Islet precursor cell (in vitro differentiated cells): ENCODE measurements at places on chromosomes 11 and 22.
A peak's percentile ranks its signal among the peaks of the same experiment; 100 is the strongest.

DNA sequence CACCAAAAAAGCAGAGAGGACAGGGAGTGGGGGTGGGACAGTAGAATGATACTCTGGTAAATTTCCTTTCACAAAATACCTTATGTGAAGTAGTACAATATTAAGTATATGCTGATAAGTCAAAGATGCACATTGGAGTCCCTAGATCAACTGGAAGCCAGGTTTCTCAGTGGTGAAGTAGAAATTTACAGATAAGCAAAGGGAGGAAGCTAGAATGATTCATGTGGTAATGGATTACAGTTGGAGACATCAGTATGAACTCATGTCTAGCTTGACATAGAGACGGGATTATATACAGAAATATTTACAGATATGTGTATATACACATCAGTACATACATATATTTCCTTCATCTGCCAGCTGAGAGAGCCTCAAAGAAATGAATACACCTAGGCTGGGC is 21.5 kb downstream of the PLEKHB1 start:
- no peak for DNase-seq

DNA sequence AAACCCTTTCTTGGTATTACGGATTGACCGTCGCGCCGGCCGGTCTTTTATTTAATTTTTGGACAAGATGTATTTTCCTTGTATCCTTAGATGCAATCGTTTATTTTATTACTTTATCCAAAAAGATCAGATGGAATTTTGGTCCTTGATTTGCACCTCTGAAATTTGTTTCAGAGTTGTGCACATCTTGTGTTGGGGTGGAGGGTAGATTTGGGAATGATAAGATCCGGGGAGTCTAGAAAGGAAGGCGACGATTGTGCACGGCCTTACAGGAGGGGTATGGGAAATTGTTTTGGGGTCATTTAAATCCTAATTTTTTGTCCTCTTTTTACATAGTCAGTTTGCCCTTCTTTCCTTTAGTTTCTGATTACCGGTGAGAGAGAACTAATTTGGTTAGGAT is 1.4 kb downstream of the KDM2A start:
- DNase-seq = no peak

- no peak for DNase-seq
Observed at GRCh38 chr22:30847583-30847982, 121.0 kb downstream of the MORC2 start.

- peak; percentile 51 for DNase-seq
Observed at GRCh38 chr11:120674542-120674941, 163.0 kb downstream of the GRIK4 start.

DNA sequence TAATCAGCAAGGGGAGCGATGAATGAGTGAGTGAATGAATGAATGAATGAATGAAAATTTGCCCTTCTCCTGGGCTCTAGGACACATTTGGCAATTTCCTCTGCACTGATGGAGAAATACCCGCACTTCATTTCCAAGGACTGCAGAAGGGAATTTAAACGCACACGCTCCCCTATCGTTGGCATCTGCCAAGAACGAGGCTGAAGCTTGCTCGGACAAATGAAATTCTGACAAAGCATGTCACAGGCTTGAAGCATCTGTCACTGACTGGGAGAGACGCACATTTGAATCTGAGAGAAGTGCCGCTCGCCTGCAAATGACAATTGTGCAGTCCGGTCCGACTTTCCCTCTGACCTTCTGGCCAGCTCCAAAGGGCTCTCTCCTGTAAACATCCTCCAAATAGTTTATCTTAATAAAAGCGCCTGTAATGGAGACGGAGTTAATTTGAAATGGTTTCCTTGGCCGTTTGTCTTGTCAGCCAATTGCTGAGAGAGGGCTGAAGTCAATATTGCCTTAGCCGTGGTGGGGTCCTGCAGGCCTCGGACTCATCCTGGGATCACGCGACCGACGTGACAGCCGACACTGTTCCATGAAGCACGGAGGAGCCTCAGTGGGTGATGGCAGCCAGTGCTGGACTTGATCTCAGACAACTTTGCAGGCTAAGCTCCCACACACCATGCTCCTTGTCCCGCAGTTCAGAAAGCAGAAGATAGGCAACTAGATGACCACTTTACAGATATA is 260.7 kb downstream of the MN1 start:
- no peak for DNase-seq

DNA sequence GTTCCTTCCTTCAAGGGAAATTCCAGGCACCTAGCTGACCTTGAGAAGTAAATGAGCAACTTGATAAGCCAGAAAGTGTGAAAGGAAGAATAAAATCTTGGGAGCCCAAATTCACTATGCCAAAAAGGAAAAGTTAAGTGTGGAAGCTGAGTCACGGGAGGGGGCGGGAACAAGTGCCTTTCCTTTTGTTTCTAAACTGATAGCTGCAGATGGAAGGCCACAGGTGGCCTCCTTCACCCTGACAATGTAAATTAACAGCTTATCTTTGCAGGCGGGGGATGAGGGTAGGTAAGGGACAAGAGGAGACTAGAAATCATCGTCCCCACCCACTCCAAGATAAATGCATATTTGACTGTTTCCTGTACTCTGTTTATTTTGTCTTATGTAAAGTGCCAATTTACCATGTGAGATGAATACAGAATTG is 36.4 kb upstream of the TREH start:
- peak; percentile 65 for DNase-seq

DNA sequence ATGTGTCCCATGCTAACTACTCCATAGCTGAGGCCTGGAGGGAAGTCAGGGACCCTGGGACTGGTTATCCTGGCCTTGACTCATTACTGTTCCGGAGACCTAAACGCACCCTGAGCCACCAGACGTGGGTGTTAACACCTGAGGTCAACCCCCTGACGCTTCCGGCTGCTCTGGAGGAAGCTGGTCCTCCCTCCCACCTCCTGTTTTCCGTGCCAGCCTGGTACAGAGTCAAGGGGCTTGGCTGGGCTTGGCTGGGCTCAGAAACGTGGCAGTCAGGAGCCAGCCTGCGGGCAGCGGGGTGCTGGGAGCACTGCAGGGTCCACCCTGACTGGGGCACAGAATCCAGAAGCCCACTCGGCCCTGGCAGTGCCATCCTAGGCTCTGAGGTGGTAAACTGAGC is 2.6 kb downstream of the TMPRSS4 start:
- DNase-seq = no peak

- peak; percentile 99 for DNase-seq
Observed at GRCh38 chr11:73269459-73270015, 2.6 kb upstream of the P2RY6 start.

GRCh38 chr11:119797736-119798135 is 68.7 kb upstream of the NECTIN1 start:
- DNase-seq = no peak

DNA sequence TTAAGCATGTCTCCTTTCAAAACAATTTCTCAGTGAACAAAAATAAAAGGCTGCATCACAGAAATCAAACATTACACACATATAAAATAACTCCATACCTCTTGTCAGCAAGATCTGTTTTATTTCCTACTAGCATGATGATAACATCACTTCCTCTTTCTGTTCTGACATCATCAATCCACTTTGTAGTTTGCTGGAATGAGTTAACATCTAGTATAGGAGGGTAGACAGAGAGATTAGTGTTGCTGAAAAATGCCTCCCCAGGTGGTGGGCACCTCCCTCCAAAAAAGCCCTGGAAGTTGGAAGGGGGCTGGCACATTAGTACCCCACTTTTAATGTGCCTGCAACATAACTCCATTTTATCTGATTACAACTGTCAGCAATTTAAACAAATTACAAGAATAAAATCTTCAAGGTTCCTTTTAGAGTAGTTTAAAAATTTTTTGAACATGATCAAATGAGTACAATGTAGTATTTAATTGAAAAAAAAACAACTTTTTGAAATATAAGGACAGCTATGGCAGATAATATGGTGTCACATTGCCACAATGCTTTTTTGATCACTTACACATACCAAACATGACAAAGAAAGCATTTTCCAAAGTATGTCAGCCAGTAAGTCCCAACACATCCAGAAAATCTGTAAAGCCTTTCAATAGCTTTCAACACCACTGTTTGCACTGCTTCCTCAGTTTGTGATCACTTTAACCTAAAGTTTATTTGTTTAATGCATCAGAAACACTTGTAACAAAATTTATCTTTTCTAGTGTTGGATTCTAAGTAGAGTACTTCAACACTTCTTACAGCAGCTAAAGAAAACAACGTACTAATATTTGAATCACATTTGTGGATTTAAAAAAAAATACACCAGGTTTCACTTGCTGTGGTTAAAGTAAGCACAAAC is 44.5 kb downstream of the RAB6A start:
- DNase-seq = no peak

- DNase-seq = no peak
Observed at GRCh38 chr11:111012491-111012890, 233.0 kb upstream of the POU2AF2 start.

DNA sequence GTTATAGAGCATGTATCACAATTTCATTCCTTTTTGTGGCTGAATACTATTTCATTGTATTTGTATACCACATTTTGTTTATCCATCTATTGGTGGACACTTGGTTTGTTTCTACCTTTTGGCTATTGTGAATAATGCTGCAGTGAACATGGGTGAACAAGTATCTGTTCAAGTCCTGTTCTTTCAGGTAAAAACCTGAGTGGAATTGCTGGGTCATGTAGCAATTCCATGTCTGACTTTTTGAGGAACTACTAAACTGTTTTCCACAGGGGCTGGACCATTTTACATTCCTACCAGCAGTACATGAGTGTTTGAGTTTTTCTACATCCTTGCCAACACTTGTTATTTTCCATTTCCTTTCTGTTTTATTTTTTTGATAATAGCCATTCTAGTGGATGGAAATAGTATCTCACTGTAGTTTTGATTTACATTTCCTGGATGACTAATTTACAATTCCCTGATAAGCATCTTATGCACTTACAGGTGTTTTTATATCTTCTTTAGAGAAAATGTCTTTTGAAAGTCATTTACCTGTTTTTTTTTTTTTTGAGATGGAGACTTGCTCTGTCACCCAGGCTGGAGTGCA is 12.2 kb downstream of the CABIN1 start:
- DNase-seq = no peak

DNA sequence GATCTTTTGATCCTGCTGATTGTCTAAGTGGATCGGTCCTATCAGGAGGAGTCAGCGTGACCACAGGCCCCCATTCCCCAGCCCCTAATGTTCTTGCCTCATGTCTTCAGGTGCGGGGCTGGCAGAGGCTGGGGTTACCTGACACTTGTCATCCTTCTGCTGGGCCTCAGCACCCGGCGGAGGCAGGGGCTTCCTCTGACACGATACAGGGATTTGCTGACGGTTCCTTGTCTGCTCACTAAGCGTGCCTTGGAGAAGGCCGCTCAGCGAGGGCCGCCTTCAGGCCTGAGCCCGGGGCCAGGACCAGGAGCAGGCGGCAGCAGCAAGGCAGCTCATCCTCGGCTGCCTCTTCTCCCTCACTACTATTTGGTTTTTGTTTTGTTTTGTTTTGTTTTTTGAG is 45.7 kb upstream of the KCNQ1OT1 start:
- peak; percentile 32 for DNase-seq

DNA sequence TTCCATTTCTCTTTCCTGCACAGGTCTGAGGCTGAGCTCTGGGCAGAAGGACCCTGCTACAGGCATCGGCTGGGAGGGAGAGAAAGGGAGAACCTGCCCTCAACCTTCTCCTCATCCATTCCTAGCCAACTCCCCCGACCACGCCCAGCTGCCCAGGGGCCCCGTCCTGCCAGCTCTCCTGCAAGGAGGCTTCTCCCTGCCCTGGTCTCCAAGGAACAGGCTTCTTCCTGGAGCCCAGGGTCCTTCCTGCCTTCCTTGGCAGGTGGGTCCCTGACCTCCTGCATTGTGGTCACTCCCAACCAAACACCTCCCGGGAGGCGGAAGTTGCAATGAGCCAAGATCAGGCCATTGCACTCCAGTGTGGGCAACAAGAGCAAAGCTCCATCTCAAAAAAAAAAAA is 12.5 kb upstream of the HMOX1 start:
- DNase-seq = no peak

DNA sequence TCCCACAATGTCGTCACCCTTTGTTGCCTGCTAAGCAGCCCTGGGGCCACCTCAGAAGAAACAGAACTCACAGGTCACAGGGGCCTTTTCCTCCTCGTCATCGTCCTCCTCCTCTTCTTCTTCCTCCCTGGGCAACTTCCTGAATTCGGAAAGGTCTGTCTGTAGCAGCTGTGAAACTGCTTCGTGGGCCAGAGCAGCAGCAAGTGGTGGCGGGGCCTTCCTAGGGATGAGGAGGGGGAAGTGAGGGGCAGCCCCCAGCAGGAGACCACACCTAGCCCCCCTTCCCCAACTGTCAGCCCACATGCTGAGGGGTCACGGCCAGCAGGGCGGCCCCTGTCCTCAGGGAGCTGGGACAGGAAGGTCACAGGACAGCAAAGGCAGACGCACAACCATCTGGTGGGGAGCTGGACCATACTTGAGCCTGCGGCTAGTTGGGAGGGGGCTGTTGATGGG is 13.2 kb downstream of the PPM1F start:
- no peak for DNase-seq

DNA sequence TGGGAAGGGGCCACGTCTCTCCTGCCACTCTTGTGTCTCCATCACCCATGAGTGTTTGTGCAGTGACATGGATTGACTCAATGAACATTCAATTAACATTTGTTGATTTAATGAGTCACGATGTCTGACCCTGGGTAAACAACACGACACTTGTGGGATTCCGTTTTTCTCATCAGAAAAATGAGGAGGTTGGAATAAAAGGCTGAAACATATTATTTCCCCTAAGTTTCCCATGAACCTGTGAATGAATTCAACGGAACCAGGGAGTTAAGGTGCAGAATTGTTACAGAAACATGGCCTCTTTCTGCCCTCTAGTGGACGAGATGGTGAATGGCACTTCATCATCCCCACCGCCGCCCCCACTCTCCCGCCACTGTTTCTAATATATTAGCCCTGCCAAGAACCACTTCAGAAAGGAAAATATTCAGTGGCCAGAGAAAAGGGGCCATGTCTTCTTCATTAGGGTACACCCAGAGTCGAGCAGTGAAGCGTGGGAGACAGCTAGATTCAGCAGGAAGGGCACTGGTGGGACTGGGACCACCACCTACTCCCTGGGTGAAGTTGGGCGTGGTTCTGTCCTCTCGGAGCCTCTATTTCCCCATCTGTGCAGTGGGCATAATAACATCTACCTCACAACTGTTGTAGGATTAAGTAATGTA is 46.3 kb upstream of the SYT13 start:
- no peak for DNase-seq

DNA sequence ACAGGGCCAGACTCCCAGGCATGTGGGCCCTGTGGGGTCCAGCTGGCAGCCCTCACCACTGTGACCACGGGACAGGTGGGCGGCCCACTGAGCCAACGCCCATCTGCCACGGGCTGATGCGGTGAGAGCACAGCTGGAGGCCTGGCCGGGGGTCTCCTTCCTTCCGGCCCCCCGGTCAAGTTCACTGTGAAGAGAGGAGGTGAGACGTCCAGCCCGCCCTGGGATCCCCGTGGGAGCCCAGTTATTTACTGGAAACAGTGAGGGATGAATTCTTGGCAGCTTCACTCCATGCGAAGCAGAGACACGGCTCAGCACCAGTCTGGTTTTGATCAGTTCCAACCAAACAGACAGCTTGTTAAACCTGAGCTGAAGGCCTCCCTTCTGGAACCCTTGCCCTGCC is 38.7 kb downstream of the WNT11 start:
- DNase-seq = no peak

DNA sequence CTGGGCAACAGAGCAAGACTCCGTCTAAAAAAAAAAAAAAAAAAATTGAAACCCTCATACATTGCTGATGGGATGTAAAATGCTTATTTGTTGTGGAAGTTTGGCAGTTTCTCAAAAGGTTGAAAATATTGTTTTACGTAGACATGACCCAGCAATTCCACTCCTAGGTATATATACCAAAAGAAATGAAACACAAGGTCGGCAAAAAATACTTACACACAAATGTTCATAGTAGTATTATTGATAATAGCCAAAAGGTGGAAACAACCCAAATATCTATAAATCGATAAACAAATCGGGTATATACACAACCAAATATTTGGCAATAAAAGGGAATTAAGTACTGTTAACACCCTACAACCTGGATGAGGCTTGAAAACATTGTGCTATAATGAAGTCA is 5.1 kb upstream of the ZNF143 start:
- no peak for DNase-seq
